ENCODE measurements at places on chromosomes 16 and 17.

DNA sequence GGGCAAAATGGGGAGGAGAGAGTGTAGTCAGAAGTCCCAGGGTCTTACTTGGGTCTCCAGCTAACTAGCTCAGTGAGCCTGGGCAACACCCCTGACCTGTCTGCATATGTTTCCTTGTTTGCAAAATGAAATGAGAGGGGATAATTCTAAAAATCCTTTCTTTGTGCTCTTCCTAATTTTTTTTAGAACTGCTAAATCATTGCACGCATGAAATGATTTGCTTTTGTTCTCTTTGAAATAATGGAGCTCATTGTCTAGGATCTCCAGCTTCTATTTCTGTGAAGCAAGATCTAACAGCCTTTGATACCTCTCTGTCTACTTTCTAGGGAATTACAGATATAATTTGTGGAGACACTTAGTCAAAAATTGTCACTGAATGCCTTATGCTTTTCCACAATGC, 181.3 kb downstream of the CDH13 start:
- no peak for DNase-seq

DNA sequence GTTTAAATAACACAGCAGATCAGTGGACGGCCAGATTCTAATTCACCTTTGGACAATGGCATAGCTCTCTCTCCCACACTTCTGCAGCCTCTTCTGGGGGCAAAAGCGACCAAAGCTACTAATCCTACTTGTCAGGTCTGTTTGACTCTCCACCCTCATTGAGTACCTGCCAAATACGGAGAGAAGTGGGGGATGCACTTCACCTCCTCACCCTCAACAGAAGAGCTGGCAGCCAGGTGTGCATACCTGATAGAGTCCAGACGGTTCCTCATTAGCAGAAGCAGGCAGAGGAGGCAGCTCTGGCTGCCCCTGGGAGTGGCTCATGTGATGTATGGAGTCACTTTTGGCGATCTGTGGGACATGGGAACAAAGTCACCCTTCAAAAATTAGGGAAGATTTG, 4.9 kb downstream of the DNAH3 start:
- no peak for DNase-seq

DNA sequence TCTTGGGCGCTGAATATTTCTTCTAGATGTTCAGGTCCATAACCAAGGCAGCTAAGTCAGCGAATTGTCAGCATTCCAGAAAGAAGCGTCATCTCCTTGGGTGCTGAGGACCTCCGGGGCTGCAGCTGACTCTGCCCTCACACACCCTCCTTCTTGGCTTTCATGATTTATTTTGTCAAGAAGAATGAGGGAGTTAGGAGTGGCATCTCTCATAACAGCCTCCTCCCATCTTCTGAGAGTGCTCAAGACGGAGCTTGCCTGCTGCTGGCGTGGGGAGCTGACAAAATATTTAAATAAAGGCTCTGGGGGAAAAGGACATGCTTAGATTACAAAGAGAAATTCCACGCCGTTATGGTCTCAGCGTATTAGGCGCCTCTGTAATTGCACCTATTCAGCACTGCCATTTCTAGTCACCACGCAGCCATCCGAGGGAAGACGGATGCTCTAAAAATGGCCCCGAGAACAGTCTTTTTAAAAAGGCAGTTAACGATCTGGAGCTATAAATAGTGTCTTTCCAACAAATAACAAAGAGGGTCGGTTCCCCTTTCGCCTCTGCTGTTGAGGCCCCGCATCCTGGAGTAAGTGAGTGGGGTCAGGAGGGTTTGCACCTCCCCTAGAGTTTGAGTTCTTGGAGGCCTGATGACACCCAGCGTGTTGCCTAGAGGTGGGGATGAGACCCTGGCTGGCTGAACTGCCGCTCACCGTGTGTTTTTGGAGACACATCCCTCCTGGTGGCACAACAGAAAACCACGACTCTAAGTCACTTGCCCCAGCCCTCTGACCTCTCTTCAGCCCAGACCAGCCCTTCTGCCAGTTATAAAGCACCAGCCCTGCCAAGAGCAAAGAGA, 187.0 kb downstream of the CCDC182 start:
- no peak for DNase-seq

DNA sequence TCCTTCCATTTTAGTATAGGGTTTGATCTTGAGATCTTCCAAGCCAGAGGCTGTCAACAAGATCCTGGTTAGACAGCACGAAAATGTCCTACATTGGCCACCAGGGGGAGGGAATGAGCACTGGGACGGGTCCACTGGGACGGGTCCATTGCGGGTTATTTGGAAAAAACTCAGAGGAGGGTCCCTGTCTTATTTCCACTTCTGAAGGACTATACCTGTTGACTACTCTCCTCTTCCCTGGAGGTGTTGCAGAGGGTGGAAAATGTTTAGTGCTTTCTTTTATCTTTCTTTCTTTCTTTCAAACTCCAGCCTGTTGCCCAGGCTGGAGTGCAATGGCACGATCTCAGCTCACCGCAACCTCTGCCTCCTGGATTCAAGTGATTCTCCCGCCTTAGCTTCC, 2.5 kb downstream of the TTLL6 start:
- DNase-seq = peak; percentile 74

GRCh38 chr17:17853811-17854447, 17.1 kb upstream of the SREBF1 start:
- DNase-seq = no peak

DNA sequence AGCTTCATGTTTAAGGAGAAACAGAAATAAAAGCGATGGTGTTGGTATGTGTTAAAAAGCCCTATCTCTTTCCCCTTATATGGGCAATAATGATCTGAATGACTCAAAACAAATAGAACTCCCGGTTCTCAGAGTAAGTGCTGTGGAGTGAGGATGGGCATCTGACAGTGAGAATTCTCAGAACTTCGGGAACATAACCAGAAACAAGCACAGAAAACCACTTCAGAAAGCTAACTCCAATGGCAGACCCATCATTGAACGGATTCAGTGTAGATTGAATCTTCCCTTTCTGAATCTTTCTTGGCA, 67.2 kb downstream of the CDH8 start:
- no peak for DNase-seq

DNA sequence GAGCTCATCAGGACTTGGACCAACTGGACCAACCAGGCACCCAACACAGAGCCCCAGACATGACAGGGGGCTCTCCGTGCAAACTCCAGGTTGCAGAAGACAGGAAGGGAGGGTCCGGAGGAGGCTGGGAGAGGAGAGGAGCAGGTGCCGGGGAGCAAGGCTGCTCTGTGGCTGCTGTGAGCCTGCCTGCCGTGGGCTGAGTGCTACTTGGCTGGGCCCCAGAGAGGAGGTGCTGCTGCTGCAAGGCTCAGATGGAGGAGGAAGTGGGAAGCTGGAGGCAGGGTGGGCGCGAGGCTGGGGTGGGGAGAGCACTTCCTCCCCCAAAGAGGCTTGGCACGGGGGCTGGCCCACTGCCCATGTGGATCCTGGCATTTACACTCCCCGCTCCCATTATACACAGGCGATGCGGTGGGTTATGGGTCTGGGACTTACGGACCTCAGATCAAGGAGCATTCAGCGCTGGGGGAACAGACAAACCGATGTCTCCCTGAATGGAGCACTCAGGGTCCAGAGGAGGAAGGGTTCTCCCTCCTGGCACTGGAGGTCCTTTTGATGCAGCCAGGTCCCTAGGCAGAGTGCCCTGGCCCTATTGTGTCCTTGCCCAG, 15.9 kb downstream of the EPOP start:
- no peak for DNase-seq

GRCh38 chr16:79664407-79664806, 63.9 kb upstream of the MAF start:
- DNase-seq = no peak

DNA sequence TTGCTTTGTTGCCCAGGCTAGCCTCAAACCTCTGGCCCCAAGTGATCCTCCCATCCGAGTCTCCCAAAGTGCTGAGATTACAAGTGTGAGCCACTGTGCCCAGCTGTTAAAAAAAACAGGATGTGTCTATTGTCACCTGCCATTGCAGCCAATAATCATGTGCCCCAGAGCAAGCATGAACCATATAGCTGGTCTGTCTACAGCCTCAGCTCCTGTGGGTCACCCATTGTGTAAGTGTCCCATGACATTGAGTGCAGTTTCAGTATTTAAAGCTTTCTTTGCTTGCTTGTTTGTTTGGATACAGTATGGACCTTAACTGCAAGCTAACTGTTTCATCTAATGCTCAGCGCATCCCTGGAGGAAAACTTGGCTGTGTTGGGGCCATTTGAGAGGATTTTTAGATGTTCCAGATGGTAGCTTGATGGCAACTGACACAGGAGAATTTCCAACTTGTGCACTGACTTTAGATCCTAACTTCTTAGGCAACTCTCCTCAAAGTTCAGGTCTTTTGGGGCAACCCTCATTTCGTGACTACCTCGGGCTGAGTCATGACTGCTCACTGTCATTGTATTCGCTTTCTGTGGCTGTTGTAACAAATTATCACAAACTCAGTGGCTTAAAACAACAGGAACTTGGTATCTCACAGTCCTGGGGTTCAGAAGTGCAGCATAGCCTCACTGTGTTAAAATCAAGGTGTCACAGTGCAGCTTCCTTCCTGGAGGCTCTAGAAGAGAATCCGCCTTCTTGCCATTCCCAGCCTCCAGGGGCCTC, 30.3 kb upstream of the ADORA2B start:
- DNase-seq = no peak

- DNase-seq = no peak
Measured at GRCh38 chr16:11398851-11399250, 53.6 kb downstream of the RMI2 start.

GRCh38 chr17:74126179-74126900, 77.1 kb upstream of the RPL38 start:
- DNase-seq = no peak

DNA sequence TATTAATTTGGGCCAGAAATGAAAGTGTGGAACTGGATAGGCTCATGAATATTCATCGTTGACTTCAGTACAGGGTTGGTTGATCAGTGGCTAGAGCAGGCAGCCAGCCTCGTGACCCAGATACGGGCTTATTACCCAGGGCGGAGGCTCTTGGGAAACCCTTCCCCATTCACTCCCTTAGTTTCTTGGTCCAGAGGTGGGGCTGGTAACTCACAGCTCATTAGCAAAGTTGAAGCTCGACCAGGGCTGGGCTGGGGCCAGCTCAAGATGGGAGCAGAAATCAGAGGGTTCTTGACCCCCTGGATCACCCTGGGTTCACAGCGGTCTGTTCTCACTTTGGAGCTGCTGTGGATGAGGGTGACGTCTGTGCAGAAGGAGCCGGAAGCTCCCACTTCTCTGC, 44.6 kb upstream of the GSE1 start:
- no peak for DNase-seq

GRCh38 chr16:13348416-13348815, 447.0 kb downstream of the SHISA9 start:
- no peak for DNase-seq

- DNase-seq = no peak
Measured at GRCh38 chr17:7704601-7705268, at the start of gene EFNB3. Gene EFNB3 (plus strand): TSS chr17:7705202. CDS start chr17:7705599, 397 bp downstream.

- no peak for DNase-seq
Measured at GRCh38 chr16:10343124-10343760, 42.6 kb upstream of the ATF7IP2 start.

- no peak for DNase-seq
Measured at GRCh38 chr17:36946726-36947091, 2.0 kb upstream of the AATF start.

- DNase-seq = no peak
Measured at GRCh38 chr16:4420505-4421105, 4.2 kb upstream of the CORO7 start.

GRCh38 chr17:77433385-77434135, 292.8 kb downstream of the SEC14L1 start:
- no peak for DNase-seq

GRCh38 chr17:48647103-48647962, 21.2 kb upstream of the HOXB9 start:
- no peak for DNase-seq

GRCh38 chr17:76408037-76408849, 23.8 kb downstream of the SPHK1 start:
- DNase-seq = peak; percentile 75

- peak; percentile 14 for DNase-seq
Measured at GRCh38 chr17:57902800-57903759, 52.1 kb downstream of the CUEDC1 start.

DNA sequence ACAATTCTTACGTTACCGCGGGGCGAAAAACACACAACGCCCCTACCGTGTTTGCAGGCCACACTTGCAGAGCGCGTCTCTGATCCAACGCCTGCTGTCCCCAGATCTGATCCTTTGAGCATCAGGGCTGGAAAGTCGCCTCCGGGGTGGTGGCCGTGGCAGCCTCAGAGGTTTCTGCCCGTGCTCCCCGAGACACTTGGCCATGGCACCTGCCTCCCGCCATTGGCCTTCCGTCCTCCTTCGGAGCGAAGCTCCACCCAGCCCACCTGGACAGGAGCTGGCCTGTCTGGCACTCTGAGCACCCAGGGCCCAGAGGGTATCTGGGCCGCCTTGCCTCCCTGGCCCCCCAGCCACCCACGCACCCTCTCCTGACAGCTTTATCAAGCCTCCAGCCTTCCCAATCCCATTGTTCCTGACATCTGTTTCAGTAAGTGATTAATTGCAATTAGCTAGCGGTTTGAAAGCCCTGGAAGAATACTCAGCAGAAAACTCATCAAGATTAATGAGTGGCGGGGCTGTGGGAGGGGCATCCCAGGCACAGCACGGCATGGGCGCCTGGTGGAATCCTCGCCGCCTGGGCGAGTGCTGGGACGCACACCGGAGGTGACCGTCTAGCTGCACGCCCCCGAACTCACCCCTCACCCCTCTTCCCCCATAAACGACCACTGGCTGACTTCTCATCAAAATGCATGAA, 181.5 kb upstream of the GSE1 start:
- no peak for DNase-seq

DNA sequence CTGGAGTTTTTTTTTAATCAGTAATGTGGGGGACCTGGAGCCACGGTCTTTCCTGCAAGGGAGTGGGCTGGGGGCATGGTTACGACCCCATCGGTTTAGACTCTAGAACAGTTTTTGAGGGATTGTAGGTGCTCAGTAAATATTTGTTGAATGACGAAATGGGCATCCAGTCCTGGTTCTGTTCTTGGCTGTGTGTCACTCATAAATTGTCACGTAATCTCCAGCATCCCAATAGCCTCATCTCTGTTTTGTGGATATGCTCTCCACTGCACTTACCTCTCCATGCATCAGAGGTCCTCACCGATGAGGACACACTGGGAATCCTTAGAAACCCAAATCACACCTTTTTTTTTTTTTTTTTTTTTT, 497 bp upstream of the SLC38A7 start:
- no peak for DNase-seq

Data from CD4-positive, alpha-beta T cell treated with Interleukin-10 for 1 hour (primary cell).